Thoracic aorta (tissue), 2 donors: ENCODE measurements at places on chromosomes 12 and 14. TPM values are rescaled to one million over a fixed set of nuclear protein-coding genes. Genes with fewer than 3 reads are reported as not detected.

Gene RAD51AP1
- not detected for total RNA-seq

Gene SIX1
- 5.1 TPM for total RNA-seq

Gene AHSA1
- total RNA-seq = 128 TPM

- H3K4me3 ChIP-seq = no peak overlapping the region
- no peak for DNase-seq
- no peaks in the 10 kb centered on the region for H3K27me3 ChIP-seq
Measured at GRCh38 chr14:32986791-32987540, 48.3 kb downstream of the NPAS3 start.

DNA sequence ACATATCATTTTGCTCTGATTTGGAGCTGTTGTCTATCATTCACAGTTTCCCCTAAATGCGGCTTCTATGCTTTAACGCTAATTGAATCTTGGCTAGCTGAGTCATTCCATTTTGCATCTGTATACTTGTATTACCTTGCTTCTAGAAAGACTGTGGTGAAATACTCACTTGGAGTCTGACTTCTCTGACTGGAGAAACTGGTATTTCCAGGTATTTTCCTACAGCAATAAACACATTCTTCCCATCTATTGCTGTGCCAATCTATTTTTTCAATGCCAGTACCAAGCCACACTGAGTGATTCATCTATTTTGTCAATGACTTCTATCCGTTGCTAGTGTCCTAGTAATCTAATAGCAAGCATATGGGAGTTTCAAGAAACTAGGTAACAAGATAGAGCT lies 76.0 kb upstream of the ST8SIA1 start:
- no peak overlapping the region for H3K27ac ChIP-seq
- no peaks in the 10 kb centered on the region for H3K36me3 ChIP-seq
- no peak for DNase-seq
- H3K4me1 ChIP-seq = peaks cover 11% of the 10 kb centered on the region
- no peak overlapping the region for H3K4me3 ChIP-seq

DNA sequence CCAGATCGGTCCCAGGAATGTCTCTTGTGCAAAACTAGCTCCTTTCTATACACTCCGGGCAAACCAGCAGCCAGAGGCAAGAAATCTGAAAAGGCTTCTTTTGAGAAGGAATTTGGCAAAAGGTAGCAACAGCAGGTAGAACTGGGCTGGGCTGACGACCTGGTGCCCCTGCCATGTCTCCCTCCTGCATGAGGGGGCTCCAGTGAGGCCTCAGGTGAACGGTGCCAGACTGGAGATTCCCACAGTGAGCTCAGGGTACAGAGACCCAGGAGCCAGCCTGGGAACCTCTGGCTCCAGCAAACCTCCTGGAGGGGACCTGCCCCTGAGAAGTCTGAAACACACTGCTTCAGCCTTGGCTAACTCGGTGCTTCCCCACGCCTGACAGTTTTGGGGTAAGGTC lies 10.8 kb downstream of the ITPK1 start:
- no peak overlapping the region for H3K27ac ChIP-seq
- no peak for DNase-seq
- H3K4me3 ChIP-seq = no peak overlapping the region
- no peaks in the 10 kb centered on the region for H3K36me3 ChIP-seq
- no peaks in the 10 kb centered on the region for H3K27me3 ChIP-seq

- no peak for DNase-seq
- peaks cover 6% of the 10 kb centered on the region for H3K4me1 ChIP-seq
- H3K27me3 ChIP-seq = no peaks in the 10 kb centered on the region
- no peak overlapping the region for H3K4me3 ChIP-seq
- H3K27ac ChIP-seq = no peak overlapping the region
- H3K36me3 ChIP-seq = peaks cover 10% of the 10 kb centered on the region
Measured at GRCh38 chr12:104115587-104115975, 22.4 kb downstream of the NFYB start.

DNA sequence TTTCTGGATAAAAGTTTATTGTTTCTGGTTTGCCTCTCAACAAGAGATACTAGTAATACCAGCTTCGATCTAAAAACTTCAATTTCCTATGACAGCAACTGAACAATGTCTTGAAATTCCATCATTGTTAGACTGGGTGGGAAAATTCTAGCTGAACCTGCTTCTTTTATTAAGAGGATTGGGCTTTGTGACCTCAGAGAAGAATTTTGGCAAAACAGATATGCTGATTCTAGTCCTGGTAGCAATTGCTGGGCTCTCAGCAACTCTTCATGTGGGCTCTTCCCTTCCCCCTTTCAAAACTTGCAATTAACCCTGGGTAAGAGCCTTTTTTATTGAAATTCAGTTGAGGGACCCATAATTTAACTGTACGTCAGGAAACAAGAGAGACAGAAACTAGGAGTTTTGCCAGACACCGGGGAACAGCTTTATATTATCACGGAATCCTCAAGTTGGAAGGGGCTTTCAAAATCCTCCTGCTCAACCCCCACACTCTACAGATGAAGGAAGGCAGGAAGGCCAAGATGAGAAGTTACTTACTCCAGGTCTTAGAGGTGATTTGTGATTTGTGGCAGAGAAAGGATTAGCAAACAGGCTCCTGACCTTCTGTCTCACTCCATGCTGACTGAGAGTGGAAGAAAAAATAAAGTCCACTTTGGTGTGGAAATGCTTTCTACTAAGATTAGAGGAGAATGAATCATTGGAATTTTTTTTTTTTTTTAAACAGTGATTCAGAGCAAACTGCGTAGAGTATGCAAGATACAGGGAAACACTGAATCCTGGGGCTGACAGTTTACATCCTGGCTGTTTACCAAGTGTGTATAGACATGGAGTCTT lies 239.0 kb upstream of the ATP2B1 start:
- peaks cover 17% of the 10 kb centered on the region for H3K4me1 ChIP-seq
- peak overlapping the region; percentile 47 for H3K27ac ChIP-seq
- H3K27me3 ChIP-seq = no peaks in the 10 kb centered on the region
- no peaks in the 10 kb centered on the region for H3K36me3 ChIP-seq
- H3K4me3 ChIP-seq = peak overlapping the region; percentile 6

DNA sequence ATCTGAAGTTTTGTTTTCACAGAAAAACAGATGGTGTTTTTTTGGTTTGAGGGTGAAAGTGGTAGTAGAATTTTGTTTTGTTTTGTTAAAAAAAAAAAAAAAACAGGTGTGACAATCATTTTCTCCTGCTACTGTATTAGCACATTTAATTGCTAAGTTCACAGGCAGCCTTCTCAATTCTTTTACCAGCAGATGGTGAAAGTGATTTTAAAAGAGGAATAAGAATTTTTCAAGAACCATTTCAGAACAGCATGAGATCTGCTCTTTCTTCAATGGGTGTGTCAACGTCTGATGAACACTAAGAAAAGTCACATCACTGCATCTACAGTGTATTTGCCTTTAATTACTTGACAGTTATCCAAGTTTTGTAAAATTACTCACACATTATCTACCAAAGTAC lies 303.7 kb upstream of the USP15 start:
- no peaks in the 10 kb centered on the region for H3K4me1 ChIP-seq
- H3K4me3 ChIP-seq = no peak overlapping the region
- no peak for DNase-seq
- no peaks in the 10 kb centered on the region for H3K36me3 ChIP-seq
- H3K27me3 ChIP-seq = no peaks in the 10 kb centered on the region

- no peak overlapping the region for H3K27ac ChIP-seq
- DNase-seq = no peak
- no peaks in the 10 kb centered on the region for H3K27me3 ChIP-seq
- no peak overlapping the region for H3K4me3 ChIP-seq
Measured at GRCh38 chr14:100591453-100592371, 4.5 kb upstream of the BEGAIN start.

- no peak for DNase-seq
- no peaks in the 10 kb centered on the region for H3K36me3 ChIP-seq
- no peaks in the 10 kb centered on the region for H3K27me3 ChIP-seq
- no peak overlapping the region for H3K4me3 ChIP-seq
- peaks cover 36% of the 10 kb centered on the region for H3K4me1 ChIP-seq
- no peak overlapping the region for H3K27ac ChIP-seq
Measured at GRCh38 chr12:79563021-79563740, 127.6 kb downstream of the PAWR start.

DNA sequence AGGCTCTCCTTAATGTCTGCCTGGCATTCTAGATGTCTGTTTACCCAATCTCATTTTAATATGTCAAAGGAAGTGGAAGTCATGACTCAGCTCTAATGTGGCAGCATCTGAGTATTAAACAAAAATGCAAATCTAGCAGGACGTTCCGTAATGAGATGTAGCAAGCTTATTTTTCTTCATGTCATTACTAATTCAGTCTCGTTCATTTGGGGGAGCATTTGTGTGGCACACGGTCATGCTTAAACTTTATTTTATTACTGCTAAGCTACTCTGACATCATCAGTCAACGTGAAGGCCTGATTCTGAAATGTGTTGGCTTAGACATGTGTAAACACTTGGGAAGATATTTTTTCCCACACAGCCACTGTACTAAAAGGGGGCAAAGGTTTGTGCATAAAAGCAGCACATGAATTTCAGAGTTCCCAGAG lies 326.7 kb upstream of the TMPO start:
- H3K4me3 ChIP-seq = no peak overlapping the region
- H3K36me3 ChIP-seq = no peaks in the 10 kb centered on the region
- DNase-seq = no peak
- H3K27ac ChIP-seq = no peak overlapping the region
- H3K27me3 ChIP-seq = no peaks in the 10 kb centered on the region
- no peaks in the 10 kb centered on the region for H3K4me1 ChIP-seq

GRCh38 chr14:96564389-96564788 lies 62.2 kb downstream of the PAPOLA start:
- DNase-seq = no peak
- no peaks in the 10 kb centered on the region for H3K27me3 ChIP-seq
- H3K36me3 ChIP-seq = peaks cover 4% of the 10 kb centered on the region
- H3K4me3 ChIP-seq = no peak overlapping the region
- H3K4me1 ChIP-seq = no peaks in the 10 kb centered on the region

DNA sequence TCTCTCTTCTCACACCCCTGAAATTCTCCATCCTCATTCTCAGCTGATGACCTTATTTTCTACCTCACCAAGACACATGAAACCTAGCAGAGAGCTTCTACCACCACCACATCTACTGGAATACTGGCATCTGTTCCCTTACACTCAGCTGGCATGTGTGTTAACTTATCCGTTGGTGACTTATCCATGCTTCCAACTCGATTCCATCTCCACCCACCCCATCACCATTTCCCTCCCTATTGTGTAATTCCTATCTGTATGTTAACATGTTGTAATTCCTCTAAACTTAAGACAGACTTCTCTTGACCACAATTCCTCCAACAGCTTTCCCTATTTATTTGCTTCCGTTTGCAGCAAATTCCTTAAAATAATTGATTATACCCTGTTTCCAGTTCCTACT lies 15.4 kb downstream of the C1S start:
- H3K27ac ChIP-seq = no peak overlapping the region
- no peaks in the 10 kb centered on the region for H3K27me3 ChIP-seq
- peaks cover 19% of the 10 kb centered on the region for H3K4me1 ChIP-seq
- no peak overlapping the region for H3K4me3 ChIP-seq
- peaks cover 7% of the 10 kb centered on the region for H3K36me3 ChIP-seq

DNA sequence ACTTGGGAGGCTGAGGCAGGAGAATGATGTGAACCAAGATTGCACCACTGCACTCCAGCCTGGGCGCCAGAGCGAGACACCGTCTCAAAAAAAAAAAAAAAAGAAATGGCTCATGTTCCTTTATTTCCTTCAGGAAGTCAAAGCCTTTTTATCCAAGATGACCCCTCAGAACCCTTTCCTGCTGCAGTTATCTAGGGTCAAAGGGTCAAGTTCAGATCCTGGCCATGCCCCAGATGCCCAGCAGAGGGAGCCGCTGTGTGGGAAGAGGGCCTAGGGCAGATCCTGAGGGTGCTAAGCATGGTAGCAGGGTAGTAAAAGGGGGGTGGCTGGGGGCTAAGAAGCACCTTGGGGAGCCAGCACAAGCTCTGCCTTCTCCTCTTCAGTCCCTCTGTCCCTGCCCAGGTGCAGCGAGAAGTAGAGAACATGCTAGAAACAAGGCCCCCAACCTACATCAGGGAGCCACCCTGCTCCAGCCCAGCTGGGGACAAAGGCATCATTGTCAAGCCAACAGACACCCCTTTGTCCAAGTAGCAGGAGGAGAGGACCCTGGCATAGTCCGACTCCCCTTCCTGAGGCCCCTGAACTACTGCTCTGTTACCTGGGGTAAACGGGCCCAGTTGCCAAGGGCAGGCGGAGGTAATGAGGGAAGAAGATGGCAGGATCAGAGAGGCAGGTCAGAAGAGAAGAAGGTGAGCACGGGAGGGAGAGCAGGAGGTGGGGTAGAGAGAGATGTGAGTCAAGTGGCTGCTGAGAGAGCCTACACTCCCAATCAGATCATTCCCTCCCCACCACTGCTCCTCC lies 6.5 kb downstream of the NFE2 start:
- H3K27ac ChIP-seq = no peak overlapping the region
- no peaks in the 10 kb centered on the region for H3K4me1 ChIP-seq
- H3K4me3 ChIP-seq = no peak overlapping the region
- H3K36me3 ChIP-seq = no peaks in the 10 kb centered on the region
- DNase-seq = no peak

DNA sequence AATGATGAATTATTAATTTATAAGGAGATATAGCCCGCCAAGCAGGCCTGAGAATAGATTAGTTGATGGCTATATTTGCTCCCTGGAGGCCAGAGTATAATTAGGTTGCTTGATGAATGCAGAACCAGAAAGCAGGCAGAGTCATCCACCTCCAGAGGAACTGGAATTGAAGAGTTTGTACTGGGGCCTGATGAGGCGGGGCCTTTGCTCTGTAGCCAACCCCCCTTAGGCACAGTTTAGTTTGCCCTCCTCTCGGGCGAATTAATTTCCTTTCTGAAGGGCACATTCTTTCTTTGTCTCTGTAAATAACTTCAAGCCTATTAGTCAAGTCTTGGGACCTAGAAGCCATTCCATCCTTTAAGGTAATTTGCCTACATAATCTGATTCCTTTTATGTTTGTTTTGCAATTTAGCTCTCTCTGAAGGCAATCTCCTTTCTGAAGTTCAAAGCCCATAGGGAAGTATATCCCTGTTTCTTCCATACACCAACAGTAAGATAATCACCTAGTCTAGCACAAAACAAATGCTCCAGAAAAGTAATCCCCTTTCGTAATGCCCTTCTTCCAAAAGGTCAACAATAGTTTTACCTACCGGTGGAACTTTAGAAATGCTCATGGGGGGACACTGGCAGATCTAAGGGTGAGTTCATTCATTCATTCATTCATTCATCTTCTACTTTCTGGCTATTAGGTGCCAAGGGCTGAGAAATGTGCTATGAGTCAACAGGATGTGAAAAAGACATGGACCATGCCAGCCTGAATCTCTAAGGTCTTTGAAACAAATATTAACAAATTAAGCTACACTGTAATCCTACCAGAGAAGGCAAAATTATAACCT lies 84.8 kb upstream of the NUDT4 start:
- H3K36me3 ChIP-seq = no peaks in the 10 kb centered on the region
- no peaks in the 10 kb centered on the region for H3K4me1 ChIP-seq
- H3K4me3 ChIP-seq = no peak overlapping the region
- H3K27ac ChIP-seq = no peak overlapping the region
- DNase-seq = no peak
